ENCODE measurements at places on chromosomes 4 and X.

GRCh38 chr4:31427691-31428090, 707.5 kb downstream of the PCDH7 start:
- DNase-seq: no peak

DNA sequence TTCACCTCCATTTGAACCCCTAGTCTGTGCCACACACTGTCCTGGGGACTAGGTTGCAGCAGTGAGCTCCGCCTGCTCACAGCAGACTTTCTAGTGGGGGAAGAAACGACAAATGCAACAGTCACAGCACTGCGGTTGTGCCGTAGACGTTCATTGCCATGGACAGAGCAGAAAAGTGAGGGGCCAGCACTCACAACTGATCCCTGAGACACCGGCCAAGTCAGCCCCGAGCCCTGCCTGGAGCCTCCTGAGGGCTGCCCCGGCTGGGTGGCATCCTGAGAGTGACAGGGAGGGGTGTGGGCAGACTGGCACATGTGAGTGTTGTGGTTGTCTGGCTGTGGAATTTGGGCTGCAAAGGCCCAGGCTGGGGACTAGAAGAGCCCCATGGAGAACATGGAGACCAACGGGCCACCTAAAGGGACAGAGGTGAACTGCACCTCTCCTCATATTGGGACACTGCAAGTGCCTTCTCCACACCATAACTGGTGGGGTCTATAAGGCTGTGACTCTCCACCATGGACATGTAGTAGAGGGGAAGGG, 4.6 kb downstream of the DUSP9 start:
- DNase-seq: no peak

DNA sequence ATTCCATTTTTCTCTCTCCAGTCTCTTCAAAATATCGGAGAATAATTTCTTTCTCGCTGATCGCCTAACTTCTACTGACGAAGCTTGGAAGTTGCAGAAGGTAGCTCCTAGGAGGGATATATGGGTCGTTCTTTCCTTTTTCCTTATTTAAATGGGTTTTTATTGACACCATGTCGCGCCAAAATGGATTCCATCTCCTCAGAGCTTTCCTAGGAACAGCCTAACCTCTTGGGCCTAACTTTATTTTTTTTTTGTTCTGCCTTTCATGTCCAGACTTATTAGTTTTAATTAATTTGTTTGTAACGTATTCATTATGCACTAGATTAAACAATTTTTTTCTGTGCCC, 359.4 kb upstream of the ZCCHC13 start:
- DNase-seq: no peak

- DNase-seq: no peak
Observed at GRCh38 chrX:119899125-119899524, 3.4 kb downstream of the AKAP14 start.
